Stimulated activated naive CD8-positive, alpha-beta T cell treated with anti-CD3 and anti-CD28 coated beads, Interleukin-15, amount 100 ng/mL, for 72 hours (primary cell): ENCODE measurements at places on chromosomes 1 and 21.
A peak's percentile ranks its signal among the peaks of the same experiment; 100 is the strongest.

- peak; percentile 53 for DNase-seq
Measured at GRCh38 chr1:40078512-40079333, 18.3 kb downstream of the PPT1 start.

- no peak for DNase-seq
Measured at GRCh38 chr1:19435181-19435580, 50.2 kb downstream of the CAPZB start.

DNA sequence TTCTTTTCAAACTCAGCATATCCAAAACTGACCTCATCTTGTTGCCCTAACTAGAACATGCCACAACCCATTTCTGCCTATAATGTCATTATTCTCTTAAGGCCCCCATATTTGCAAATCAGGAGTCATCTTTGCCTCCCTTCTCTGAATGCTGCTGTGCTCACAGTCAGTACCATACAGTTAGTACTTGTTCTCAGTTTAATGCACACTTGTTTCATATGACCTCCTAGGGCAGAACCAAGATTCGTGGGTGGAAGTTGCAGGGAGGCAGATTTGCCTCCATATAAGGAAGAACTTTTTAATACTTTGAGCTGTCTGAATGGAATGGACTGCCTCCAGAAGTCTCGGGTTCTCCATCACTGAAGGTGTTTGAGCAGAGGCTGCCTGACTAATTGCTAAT, 9.2 kb downstream of the CAP1 start:
- DNase-seq = peak; percentile 33

- no peak for DNase-seq
Measured at GRCh38 chr1:151113877-151114276, 32.6 kb downstream of the SEMA6C start.

DNA sequence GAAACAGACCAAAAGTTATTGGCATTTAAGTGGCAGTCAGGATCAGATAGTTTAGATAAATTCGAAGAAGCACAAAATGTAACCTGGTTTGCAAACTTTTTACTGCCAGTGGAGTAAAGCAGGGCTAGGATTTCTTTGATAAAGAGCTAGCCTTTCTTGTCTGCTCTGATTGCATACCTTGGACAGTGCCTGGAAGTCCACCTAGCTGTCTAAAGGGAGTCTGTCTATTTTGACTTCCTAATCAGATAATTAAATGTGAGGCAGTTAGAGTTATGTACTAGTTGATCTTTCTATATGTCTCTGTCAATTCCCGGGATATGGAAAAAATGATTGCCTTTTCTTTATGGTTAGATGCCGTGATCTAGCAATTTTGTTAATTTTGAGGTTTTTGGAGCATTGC, 4.1 kb downstream of the GPSM2 start:
- DNase-seq = no peak

GRCh38 chr1:29682171-29682918, 446.0 kb downstream of the PTPRU start:
- DNase-seq = no peak

- no peak for DNase-seq
Measured at GRCh38 chr1:224169718-224170270, 13.2 kb upstream of the DEGS1 start.

DNA sequence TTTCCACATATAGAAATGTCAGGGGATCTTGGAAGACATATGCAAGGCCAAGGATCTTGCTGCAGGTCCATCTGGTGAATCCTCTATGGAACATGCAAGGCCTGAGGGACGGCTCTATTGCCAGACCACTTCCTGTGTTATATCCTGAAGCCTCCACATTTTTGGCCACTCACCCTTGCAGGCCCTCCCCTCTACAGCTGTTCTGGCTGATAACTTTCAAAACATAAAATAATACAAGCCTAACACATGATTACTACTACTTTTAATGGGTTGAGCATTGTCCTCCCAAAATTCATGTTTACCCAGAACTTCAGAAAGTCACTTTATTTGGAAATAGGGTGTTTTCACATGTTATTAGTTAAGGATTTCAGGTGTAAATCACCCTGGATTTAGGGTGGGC, 18.5 kb upstream of the LYPLAL1 start:
- DNase-seq = no peak
